ENCODE measurements at places on chromosomes 2 and 18.

DNA sequence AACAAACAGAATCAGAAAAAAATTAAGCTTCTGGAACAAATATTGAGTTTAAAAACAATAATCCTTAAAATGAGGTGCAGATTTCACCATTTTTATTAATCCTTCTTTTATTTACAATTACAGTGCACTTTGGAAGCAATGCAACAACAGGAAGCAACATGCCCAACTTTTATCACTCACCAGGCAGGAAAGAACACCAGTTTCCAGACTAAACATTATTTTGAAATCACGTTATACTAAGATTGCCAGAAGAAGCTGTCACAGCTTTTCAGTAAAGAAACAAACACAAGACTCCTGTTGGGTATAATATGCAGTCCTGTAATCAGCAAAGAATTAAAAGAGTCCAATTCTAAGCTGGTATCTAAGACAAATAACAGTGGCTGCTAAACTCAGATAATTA is 137.9 kb upstream of the ZC3H15 start:
- DNase-seq = no peak

- no peak for DNase-seq
Observed at GRCh38 chr18:61199171-61199848, 133.9 kb upstream of the CDH20 start.

DNA sequence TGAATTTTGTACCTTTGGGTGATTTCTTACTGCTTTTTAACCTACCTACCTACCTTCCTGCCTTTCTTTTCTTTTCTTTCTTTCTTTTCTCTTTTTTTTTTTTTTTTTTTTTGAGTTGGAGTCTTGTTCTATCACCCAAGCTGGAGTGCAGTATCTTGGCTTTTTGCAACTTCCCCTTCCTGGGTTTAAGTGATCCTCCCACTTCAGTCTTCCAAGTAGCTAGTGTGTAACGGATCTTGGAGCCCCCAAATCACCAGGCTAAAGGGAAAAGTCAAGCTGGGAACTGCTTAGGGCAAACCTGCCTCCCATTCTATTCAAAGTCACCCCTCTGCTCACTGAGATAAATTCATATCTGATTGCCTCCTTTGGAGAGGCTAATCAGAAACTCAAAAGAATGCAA is 61.3 kb downstream of the DDX18 start:
- DNase-seq = no peak

GRCh38 chr2:154589514-154589913 is 109.0 kb upstream of the KCNJ3 start:
- no peak for DNase-seq

- no peak for DNase-seq
Observed at GRCh38 chr2:150978053-150978452, 283.6 kb downstream of the RBM43 start.

- peak; percentile 31 for DNase-seq
Observed at GRCh38 chr2:121648206-121649148, 785 bp downstream of the CLASP1 start.

DNA sequence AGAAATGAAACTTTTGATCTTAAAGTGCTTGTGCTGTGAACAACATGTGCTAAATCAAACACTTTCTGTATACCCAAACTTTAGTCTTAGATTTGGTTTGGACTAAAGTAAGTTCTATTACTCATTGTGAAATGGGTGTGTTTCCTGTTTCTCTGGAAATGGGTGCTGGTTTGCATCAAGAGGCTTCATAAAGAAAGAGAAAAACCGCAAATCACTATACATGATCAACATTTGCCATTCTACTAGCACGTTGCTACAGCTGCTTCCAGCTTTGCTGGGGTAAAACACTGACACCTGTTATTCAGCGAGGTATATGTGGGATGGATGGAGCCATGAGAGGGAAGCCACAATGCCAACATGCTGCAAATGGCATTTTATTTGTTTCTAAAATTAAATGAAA is 547.0 kb upstream of the ACVR2A start:
- no peak for DNase-seq

DNA sequence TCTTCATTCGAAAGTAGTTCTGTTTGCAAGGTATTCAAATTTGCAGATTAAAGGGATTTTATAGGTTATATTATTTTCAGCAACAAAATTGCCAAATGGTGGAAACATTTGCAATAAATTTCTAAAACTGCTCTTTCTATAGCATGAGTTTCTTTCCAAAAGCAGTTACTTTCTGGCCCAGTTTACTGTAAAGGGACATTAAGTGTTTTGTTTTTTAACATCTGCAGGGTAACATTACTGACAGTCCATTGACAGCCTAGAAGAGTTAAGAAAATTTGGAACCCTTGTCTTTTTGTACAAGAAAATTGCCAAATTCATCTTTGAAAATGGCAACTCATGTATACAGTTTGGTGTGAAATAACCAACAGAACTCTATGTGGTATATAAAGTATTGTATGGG is 375.1 kb downstream of the SETBP1 start:
- DNase-seq = no peak

- no peak for DNase-seq
Observed at GRCh38 chr18:56661360-56662062, 10.4 kb downstream of the WDR7 start.

GRCh38 chr2:26312471-26312870 is 33.5 kb upstream of the SELENOI start:
- no peak for DNase-seq

GRCh38 chr2:38598991-38599295 is 3.8 kb downstream of the HNRNPLL start:
- no peak for DNase-seq

DNA sequence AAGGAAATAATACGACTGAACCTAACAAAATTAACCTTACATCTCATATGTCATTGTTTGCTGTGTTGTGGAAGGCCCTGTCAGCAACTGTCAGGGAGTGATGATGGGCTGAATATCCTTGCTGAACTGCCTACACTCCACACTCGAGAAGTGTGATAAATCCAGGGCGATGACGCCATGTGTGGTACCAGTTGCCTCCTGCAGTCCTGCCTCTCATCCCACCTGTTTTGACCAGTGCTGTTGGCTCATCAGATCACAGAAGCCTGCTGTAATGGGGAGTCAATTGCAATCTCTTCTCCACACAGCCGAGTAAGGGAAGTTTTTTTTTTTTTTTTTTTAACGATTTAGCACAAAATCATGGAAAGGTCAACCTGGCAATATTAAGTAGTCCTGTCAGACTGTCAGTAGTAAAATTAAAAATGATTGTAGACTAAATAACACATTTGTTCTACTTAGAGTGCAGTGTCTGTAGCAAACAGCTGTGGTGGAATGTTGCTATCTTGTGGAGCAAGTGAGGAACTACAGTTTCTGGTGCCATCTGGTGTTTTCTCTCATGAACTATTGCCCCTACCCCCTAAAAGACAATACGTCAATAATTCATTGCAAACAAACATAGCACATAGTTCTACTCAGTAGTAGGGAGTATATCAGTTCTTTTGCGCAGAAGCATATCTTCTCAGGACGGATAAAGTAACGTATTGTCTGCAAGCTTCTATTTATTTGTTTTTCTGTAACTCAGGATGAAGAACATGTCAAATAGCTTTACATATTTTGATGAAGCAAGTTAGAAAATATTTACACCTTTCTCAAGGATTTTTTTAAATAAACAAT is 347.6 kb downstream of the CTNNA2 start:
- DNase-seq = no peak

DNA sequence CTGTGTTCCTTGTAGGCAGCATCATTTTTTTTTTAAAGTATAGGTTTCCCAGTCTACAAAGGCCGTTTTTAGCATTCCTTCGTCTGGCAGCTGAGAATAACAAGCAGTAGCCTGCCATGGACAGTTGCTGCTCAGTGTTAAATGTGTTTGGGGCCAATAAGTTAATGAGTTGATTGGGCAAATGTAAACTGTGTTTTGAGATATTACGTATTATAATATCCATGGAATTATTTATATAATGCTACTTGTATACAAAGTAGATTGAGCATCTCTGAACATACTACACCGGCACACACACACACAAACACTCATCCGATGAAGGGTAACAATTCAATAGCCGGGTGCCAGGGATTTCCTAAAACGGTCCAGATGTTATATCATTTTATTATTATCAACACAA is 97.2 kb downstream of the IRS1 start:
- no peak for DNase-seq

GRCh38 chr2:164697688-164698461 is 76.6 kb upstream of the GRB14 start:
- no peak for DNase-seq

DNA sequence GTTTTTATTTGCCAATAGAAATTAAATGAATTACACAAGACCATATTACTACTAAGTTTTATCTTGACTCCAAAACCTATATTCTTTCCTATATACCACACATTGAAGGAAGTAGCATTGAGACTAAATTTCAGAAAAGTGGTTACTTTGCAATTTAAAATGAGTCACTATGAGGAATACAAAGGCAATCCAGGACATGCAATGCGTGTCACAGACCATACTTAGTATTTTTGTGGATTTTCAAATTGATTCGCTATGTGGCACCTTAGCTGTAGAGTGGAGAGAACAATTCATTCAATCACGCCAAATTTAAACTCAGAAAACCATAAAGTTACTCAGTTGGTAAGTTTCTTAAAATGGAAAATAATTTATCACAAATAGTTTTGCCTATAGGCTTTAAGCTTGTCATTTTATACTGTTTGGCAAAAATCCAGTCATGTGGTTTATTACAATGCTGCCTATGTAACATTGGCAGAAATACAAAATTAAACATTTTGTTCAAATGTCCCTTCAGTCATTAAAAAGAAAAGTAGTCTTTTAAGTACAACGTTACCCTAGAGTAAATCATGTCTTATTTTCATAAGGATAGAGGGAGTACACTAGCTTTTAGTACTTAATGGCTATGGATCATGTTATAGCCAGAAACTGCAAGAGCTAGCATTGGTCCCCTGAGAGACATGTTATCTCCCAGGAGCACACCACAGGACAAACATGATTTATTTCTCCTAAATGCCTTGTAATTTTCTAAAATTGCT is 222.8 kb upstream of the CDH7 start:
- no peak for DNase-seq

DNA sequence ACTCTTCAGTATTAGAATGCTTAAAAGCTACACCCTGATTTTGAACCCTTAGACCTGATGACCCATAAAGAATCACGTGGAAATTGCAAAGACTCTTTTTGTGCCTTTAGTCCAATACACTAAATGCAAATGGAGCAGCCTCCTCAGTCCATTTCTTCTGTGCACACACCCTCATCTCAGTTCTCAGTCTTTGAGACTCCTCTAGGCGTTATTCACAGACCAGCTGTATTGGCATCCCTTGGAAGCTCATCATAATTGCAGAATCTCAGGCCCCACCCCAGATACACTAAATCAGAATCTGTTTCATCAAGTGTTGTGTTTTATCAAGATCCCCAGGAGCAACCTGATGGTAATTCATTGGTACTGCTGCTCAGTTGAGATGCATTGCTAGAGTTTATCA is 335.0 kb upstream of the ATP5MC3 start:
- DNase-seq = no peak

GRCh38 chr2:76579911-76580310 is 869.2 kb upstream of the GCFC2 start:
- DNase-seq = no peak

- peak; percentile 23 for DNase-seq
Observed at GRCh38 chr2:85804583-85804982, 50.8 kb downstream of the ATOH8 start.

DNA sequence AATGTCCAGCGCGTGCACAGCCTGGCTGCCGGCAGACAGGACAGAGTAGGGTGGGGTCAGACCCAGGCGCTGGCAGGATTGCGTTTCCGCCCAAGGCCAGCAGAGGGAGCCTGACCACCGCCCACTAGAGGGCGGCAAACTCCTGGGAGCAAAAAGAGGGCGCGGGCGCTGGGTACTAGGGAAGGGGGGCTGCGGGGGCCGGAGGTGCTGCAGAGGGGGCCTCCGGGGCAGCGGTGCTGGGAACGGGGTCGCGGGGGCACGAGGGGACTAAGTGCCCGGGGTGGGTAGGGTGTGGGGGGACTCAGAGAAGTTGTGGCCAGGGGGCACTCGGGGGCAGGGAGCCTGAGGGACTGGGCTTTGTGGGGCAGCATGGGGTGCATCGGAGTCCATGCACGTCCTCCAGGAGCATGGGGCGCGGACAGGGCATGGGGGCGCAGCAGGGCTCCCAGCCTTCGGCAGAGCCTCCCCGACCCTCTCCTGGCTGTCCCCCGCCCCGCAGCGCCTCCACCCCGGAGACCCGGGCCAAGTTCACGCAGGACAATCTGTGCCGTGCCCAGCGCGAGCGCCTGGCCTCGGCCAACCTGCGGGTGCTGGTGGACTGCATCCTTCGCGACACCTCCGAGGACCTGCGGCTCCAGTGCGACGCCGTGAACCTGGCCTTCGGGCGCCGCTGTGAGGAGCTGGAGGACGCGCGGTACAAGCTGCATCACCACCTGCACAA is 3.2 kb downstream of the TEKT4 start:
- peak; percentile 40 for DNase-seq

- DNase-seq = peak; percentile 62
Observed at GRCh38 chr2:172931918-172932520, 143.6 kb upstream of the MAP3K20 start.

DNA sequence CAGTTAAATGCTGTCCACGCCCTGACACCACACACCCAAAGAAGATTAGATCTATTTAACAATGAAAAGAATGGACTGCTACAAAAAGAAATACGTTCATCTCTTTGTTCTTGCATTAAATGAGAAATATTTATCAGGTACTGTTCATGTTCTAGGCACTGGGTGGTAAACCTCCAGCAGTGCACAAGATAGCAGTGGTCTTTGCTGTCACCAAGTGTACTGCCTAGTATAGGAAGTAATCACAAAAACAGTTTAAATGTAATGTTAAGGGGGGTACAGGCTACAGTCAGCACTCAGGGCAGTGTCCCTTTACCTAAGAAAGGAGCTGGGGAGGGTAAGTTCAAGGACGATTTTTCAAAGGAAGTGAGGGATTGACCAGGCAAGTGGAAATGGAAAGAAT is 443.6 kb downstream of the PARD3B start:
- no peak for DNase-seq

DNA sequence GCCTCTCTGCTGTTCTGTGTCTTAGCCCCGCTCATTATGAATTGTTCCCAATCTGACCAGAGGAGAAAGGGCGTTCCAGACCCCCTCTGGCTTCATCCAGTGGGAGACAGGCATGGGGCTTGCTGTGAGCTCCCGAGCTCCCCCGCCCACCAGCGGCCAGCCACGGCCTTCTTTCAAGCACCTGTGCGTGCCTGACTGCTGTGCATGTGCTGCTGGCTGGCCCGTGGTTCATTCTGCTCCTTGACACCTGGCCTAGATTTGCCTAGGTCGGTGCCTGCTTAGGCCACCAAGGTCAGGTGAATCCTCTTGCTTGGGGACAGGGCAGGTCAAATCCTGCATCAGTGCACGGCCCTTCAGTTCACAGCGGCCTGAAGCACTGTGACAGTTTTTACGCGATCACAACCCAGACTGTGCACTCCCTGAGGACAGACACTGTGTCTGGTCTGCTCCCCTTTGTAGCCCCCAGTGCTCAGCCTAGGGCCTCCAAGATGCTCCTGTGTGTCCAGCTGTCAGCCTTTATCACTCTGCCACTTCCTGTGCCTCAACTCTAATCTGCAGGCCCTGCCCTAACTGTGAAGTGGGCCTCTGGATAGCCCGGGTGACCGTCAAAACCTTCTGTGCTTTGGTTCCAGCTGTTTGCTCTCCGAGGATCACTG is 3.6 kb upstream of the LPIN1 start:
- no peak for DNase-seq

GRCh38 chr2:167980439-167980838 is 267.0 kb downstream of the STK39 start:
- no peak for DNase-seq

Measured in activated gamma-delta T cell treated with Interleukin-2 at 50 U/mL for 16 hours (primary cell).